ENCODE measurements at places on chromosomes 7 and 10.

DNA sequence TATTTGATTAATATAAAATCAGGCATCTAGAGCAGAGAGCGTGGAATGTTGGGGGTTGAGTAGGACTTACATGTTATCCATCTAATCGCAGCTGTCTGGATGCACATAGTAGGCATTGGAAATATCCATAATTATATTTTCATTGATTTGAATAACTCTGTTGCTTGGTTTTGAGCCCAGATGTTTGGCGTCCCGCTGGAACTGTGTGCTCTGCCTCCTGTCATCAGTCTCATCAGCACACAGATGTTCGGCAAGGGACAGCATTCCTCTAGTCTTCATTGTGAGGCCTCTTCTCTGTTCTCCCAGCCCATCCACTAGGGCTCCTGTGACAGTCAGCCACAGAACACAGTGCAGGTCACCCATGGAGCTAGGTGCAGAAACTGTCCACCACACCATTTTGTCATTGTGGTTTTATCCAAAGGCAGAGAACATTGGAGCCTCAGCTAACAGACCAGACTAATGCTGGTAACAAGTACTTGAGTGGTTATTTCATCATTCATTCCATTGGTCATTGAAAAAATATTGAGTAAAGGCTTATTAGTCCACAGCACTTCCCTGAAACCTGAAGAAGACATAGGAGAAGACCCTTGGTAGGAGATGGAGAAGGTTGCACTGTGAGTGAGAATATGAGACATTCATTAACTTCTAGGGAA, 927.4 kb downstream of the LRMDA start:
- DNase-seq = no peak

- no peak for DNase-seq
Observed at GRCh38 chr10:48750991-48751390, 66.3 kb downstream of the WDFY4 start.

DNA sequence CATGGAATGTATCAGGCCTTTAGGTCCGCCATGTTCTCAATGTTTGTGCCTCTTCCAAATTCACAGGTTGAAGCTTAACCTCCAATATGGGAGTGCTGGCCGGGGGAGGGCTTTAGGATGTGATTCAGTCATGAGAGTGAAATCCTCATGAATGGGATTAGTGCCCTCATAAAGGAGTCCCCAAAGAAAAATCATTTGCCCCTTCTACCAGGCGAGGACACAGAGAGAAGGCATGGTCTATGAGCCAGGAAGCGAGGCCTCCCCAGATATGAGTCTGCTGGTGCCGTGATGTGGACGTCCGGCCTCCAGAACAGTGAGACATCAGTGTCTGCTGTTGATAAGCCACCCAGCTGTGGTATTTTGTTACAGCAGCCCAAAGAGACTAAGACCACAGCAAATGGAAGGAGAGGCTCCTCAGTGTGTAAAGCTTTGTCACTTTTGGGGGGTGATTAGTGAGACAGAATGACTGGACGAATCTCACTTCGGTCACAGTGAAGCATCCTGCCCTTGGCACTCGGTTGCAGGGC, 231.3 kb upstream of the KLF6 start:
- no peak for DNase-seq

GRCh38 chr7:90173127-90173844, 19.0 kb downstream of the STEAP1 start:
- no peak for DNase-seq

GRCh38 chr7:115066634-115067033, 144.7 kb downstream of the MDFIC start:
- no peak for DNase-seq

GRCh38 chr10:133170092-133170491, 10.1 kb downstream of the KNDC1 start:
- DNase-seq = no peak

- no peak for DNase-seq
Observed at GRCh38 chr10:132960631-132961419, 18.5 kb upstream of the CFAP46 start.

GRCh38 chr7:18145160-18145559, 117.5 kb upstream of the PRPS1L1 start:
- DNase-seq = no peak

DNA sequence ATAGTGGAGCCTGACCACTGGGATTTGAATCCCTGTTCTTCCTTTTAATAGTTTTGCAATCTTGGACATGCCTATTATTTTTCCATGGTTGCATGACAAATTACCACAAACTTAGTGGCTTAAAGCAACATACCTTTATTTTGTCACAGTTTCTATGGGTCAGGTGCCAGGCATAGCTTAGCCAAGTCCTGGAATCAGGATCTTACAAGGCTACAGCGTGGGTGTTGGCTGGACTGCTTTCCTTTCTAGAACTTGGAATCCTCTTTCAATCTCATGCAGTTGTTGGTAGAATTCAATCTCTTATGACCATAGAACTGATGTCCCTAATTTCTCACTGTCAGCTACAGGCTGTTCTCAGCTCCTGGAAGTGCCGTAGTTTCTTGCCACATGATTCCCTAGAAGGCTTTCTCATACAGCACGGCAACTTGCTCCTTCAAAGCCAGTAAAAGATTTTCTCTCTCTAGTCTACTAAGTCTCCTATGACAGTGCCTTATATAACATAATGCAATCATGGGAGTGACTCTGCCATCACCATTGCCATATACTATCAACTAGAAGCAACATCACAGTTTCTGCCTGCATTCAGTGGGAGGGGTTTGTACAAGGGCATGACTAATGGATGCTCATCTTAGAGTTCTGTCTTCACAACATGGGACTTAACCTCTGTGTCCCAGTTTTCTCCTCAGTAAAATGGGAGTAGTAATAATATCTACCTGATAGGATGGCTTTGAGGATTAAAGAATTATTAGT, 243.4 kb upstream of the FZD1 start:
- DNase-seq = no peak

- no peak for DNase-seq
Observed at GRCh38 chr7:142629588-142630260, 119.5 kb upstream of the PRSS1 start.

DNA sequence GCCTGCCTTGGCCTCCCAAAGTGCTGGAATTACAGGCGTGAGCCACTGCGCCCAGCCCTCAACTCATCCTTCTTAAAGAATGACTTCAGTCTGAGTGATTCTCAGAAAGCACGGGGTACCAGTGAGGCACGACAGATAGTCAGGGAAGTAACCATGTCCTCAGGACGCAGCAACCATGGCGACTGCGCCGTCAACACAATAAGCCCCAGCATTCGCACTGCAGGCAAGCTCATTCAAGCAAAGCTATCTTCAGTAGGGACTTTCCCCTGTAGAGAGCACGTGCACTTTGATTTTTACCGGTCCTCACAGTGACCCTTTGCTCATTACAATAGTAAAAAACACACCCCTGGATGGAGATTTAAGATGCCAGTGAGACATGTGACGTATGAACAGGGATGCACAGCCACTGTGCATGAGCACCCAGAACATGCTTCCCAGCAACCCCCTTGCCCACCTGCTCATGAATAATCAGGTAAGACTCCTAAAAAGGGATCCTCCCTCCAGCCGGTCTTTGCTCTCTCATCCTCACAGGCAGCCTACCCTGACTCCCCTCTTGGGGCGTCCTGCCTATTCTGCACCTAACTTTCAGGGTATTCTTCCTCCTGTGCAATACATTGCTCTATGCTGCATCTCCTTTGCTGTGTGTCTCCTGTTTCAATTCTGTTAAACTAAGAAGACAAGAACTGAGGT, 9.1 kb downstream of the WDR86 start:
- peak; percentile 45 for DNase-seq

GRCh38 chr10:69239816-69240434, 19.8 kb downstream of the HKDC1 start:
- no peak for DNase-seq

DNA sequence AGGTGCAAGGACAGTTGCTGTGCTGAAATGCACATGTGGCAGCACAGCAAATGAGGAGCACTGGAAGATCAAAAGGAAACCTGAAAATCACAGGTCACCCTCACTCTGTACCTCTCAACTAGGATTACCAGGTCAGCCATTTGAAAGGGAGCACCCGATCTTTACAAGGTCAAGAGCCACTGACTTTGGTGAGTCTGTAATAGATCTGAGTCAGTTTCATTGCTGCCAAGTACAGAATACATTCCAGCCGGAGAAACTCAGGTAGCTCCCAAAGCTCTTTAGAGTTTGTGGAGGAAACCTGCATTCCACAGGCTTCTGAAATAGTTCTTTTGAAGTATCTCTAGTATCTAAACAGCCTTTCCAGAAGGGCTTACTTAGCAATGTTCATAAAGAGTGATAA, 217.5 kb downstream of the SNX13 start:
- DNase-seq = no peak

All from neural progenitor cell (in vitro differentiated cells).